Caudate nucleus (tissue), 63 donors: ENCODE measurements at places on chromosomes 1 and 21.

- no peak for DNase-seq
Observed at GRCh38 chr1:204589409-204590038, 73.3 kb downstream of the MDM4 start.

DNA sequence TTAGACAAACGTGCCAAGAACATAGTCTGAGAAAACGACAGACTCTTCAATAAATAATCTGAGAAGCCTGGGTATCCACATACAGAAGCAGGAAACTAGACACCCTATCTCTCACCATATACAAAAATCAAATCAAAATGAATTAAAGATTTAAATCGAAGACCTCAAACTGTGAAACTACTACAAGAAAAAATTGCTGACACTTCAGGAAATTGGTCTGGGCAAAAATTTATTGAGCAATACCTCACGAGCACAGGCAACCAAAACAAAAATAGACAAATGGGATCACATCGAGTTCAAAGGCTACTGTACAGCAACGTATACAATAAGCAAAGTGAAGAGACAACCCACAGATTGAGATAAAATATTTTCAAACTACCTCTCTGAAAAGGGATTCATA, 292.8 kb upstream of the RGS18 start:
- DNase-seq = no peak

GRCh38 chr1:174818014-174818616, 181.6 kb upstream of the CACYBP start:
- DNase-seq = no peak

DNA sequence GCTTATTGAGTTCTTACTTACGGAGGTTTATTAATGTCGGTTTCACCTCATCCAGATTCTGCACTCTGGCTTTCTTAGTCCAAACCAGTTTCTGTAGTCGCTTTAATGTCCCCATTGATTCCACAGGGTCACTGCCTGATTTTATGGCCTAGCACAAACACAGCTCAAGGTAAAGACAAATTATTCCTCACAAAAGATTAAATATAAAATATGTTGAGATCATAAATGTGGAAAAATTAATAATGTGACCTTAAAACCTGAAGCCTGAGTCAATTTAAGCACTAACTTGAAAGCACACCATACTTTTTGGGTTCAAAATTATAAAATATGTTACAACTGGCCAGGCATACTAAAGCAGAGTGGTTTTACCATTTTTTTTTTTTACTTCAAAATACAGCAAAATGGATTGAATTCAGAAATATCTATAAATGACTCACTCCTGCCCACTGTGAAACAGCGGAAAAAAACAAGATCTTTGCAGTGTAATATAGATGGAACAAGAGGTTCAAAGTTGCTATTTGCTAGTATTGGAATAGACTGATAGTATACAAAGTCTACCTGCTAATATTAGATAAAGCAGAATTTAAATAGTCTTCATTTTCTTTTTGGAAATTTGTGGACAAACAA, 37.6 kb upstream of the SAMSN1 start:
- no peak for DNase-seq

- DNase-seq = no peak
Observed at GRCh38 chr1:60279798-60280197, 206.2 kb upstream of the C1orf87 start.

GRCh38 chr1:230370109-230370508, 56.0 kb downstream of the PGBD5 start:
- no peak for DNase-seq

DNA sequence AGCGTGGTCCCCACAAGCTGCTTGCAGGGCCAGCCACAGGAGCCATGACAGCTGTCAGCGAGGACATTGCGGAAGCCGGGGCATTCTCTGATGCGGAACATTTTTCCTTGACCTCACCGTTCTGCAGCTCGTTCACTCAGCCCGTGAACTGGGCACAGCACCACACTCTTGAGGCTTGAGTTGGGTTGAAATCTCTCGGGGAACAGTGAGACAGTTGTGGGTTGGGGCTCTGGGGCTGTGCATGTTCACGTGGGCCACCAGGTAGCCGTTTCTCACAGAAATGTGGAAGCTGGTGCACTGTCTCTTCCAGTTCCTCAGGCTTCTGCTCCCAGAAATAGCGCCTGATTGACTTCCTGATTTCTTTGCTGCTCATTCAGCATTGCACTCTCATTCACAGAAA, 69.8 kb downstream of the SPSB1 start:
- DNase-seq = no peak
